Stimulated activated CD4-positive, alpha-beta T cell treated with anti-CD3 and anti-CD28 coated beads, TNF-alpha, amount 100 ng/mL, for 24 hours (primary cell): ENCODE measurements at places on chromosomes 16 and 17.

DNA sequence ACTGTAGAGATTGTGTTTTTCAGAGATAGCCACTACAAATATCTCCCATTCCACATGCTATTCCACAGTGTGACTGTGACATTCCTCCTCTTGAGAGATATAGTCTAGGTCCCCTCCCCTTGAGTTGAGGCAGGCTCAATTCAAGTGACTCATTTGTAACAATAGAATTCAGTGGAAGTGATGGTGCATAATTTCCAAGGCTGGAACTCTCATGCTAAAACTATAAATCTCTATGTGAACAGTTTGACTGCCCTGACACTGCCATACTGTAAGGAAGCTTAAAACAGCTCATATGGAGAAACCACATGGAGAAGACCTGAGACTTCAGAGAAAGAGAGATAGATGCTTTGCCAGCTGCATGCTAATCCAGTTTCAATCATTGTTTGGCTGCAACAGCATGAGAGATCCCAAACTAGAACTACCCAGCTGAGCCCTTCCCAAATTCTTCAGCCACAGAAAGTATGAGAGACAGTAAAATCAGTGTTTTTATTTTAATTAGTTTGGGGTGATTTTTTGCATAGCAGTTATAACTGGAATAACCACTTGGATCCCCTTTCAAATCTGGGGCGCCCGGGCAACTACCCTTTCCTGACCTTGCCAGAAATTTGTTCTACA lies 19.5 kb upstream of the CSNK2A2 start:
- DNase-seq: no peak

GRCh38 chr17:43142153-43142552 lies 17.0 kb upstream of the BRCA1 start:
- no peak for DNase-seq

- no peak for DNase-seq
These were observed 35.1 kb upstream of the MGAT5B start for GRCh38 chr17:76833034-76833644.

DNA sequence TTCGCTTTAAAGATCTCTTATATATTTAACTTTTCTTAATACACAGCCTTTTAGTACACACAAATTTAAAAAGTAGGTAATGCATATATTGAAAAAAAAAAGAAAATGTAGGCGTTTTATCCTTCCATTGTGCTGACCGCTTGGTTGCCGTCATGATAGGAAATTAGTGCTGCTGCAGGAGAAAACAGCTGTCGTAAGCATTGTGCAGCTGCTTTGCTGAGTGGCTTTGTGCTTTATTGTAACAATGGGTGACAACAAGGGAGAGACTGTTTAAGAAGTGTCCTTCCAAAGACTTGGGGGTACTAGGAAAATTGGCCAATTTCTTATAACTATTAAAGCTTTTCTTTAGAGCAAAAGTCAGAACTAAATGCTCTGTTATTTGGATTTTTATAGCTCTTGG lies 5.0 kb downstream of the HERPUD1 start:
- no peak for DNase-seq

GRCh38 chr17:7312432-7313087 lies 2.6 kb downstream of the GPS2 start:
- no peak for DNase-seq

GRCh38 chr17:56913000-56913311 lies 893 bp downstream of the TRIM25 start:
- DNase-seq: no peak

DNA sequence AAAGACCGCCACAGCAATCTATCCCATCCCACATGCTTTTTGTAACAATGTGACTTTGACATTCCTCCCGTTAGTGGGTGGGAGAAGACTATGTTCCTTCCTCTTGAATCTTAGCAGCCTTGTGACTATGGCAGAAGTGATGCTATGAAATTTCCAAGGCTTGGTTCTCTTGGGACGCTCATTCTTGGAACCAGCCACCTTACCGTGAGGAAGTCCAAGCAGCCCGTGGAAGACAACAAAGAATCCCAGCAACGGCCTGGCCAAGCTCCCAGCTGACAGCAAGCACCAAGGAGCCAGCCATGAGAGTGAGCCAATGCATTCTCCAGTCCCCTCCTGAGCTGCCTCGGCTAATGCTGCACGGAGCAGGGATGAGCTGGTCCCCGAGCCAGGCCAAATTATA lies 62.3 kb downstream of the VPS53 start:
- DNase-seq: no peak

DNA sequence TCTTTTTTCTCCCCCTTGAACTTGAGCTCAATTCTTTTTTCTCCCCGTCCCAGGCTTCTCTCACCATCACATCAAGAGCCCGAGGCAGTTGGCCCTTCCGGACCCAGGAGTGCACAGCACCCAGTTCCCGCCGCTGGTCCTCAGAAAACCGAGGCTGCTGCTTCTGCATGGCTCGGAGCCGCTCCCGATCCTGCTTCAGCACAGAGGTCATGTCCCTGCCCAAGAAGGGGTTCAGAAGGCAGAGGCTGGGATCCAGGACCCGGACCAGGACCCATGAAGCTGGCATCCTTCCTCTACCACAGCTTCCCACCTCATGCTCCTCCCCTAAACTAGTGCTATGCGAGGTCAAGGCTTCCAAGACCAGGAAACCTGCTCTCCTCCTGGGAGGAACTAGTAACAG lies 10.5 kb downstream of the PER1 start:
- no peak for DNase-seq

DNA sequence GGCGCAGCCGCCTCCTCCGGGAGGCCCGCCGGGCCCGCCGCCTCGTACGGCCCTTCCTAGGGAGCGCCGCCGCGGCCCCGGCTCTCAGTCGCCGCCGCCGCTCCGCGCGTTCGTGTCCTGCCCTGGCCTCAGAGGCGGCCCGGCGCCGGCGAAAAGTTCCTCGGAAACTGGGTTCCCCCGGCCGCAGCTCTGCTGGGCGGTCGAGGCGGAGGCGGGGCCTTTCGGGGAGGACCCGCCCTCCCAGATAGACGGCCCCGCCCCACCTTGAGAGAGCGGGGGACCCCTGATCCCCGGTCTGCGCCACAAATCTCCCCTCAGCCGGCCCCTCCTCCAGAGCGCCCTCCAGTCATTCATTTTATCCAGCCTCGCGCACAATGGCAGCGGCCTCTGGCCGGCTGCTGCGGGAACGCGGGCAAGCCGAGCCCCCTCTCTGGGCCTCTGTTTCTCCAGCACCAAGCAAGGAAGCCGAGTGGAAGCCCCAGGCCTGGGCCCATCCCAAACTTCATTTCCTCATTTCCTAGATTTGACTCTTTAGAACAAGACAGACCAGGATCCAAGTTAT lies at the start of gene SREBF1:
Gene SREBF1, minus strand, starts transcription at position 169 of the 562 bp plus-strand sequence. CDS start 169 bp downstream, outside the sequence.
- no peak for DNase-seq

DNA sequence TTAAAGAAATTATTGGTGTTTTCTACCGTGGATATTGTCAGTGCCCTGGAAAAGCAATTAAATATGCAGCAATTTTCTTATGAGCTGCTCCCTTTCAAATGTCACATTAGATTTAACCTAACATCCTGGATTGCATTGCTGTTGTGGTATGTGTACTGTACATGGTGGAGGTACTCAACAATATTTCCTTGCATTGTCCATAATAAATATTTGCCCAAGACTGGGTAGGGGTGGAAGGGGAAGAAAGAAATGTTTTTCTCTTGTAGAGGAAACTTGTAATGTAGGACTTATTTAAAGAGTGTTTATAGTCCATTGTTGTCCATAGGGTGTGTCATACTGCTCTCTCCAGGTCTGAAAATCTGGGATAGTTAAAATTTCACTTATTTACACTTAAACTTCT lies 346.2 kb upstream of the TBX2 start:
- DNase-seq: no peak

- no peak for DNase-seq
These were observed 143.4 kb downstream of the VPS53 start for GRCh38 chr17:571224-571623.

- no peak for DNase-seq
These were observed 22.1 kb downstream of the CRISPLD2 start for GRCh38 chr16:84841787-84842300.

- no peak for DNase-seq
These were observed 102.7 kb downstream of the CLEC16A start for GRCh38 chr16:11047057-11047456.
